ENCODE measurements at places on chromosomes 4 and X.

DNA sequence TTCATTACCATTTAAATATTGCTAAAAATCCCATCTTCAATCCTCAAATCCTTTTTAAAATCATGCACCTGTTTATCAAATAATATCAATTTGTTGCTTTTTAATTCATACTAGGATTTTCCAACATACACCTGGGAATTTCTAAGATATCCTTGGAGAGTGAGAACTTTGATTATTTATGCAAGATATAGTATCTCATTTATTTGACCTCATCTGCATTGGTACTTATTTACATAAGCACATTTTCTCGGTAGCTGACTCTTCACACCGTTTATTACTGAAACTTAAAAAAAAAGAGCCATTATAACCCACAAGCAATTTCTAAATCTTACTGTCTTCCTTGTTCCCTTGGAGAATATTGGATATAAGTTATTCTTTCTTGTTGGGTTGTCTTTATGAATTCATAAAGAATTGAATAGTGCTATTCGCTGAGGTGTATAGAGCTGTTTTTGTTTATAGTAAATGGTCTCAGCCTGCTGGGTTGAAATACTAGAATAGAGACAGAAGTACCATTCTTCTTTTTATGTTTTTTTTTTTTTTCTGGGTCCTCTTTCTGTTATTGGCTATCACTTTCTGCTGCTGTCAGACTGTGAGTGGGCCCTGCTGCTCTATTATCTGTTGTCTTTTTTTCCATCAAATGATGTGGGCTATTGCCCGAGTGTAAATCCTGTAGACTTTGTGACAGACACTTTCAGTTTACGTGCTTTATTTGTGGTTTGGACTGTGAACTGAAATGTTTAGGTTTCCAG is 2.9 kb downstream of the UGT8 start:
- DNase-seq, result no peak

GRCh38 chr4:12692815-12693214 is 791.3 kb downstream of the RAB28 start:
- no peak for DNase-seq

DNA sequence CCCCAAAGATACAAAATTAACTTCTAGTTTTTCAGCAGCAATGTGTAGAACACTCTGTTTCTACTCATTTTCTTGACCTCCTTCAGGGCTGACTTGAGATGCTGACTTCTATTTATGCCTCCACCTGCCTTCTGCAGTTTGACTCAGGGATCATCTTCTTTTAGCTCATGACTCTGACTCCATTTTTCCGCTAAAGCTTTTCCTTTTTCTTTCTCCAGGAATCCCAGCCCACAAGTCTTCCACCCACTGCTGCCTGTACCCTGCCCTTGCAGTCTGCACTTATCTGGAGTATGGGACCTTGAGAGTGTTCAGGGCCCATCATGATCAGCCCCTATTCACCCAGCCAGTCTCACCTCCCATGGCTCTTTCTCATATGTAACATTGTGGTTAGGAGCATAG is 14.9 kb upstream of the KLHL2 start:
- no peak for DNase-seq

DNA sequence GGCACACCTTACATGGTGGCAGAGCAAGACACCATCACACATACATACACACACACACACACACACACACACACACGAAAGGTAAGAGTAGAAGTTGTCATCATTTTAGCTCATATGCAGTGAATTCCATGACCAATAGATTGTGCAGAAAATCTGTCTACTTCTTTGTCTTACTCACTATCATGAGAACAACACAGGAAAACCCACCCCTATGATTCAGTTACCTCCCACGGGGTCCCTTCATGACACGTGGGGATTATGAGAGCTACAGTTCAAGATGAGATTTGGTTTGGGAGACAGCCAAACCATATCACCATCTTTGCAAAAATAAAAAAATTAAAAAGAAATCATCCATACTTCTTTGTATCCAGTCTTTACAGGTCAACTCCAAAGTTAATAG is 221.1 kb downstream of the BMPR1B start:
- no peak for DNase-seq

- DNase-seq, result no peak
These were observed 14.6 kb downstream of the SRPX start for GRCh38 chrX:38206036-38206435.

GRCh38 chr4:157014621-157015591 is 43.3 kb upstream of the PDGFC start:
- no peak for DNase-seq

GRCh38 chrX:119552508-119552907 is 12.7 kb downstream of the STEEP1 start:
- DNase-seq, result no peak

GRCh38 chr4:133799717-133800315 is 401.8 kb downstream of the PABPC4L start:
- no peak for DNase-seq

- no peak for DNase-seq
These were observed 337.0 kb downstream of the PDGFC start for GRCh38 chr4:156634612-156635011.

GRCh38 chr4:36255577-36255976 is 11.3 kb upstream of the ARAP2 start:
- peak; percentile 79 for DNase-seq

DNA sequence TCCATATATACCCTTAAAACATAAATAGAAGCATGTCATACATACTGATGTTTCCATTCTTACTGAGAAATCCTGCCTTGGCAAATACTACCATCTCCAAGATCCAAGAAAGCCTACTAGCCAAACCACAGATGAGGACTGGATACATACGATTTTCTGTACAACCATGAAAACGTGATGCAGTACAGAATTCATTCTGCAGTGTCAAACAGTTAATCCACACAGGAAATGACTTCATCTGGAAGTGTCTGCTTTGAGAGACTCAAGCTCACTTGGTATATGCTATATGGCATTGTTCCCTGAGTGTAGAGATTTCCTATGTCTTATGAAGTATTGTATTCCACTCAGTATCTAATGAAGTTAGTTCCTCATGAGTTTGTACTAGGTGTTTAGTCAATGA is 94.3 kb downstream of the CT47B1 start:
- DNase-seq, result no peak

DNA sequence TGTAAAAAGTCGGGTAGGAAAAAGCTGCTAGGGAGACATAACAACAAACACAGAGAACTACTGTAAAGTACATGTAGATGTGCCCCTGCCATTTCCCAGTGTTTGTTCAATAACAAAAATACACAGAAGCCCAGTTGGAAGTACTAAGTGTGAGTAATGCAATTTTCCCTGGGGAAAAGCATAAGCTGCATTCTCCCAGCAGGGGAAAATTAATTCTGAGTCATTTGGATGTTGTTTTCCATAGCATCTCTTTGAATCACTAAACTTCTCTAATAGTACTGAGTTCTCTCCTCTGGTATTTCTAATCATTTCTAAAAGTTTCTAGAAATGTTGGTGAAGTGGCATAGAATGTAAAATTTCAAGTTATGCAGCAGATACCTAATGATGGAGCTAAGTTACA is 1114.9 kb downstream of the C4orf33 start:
- DNase-seq, result no peak

DNA sequence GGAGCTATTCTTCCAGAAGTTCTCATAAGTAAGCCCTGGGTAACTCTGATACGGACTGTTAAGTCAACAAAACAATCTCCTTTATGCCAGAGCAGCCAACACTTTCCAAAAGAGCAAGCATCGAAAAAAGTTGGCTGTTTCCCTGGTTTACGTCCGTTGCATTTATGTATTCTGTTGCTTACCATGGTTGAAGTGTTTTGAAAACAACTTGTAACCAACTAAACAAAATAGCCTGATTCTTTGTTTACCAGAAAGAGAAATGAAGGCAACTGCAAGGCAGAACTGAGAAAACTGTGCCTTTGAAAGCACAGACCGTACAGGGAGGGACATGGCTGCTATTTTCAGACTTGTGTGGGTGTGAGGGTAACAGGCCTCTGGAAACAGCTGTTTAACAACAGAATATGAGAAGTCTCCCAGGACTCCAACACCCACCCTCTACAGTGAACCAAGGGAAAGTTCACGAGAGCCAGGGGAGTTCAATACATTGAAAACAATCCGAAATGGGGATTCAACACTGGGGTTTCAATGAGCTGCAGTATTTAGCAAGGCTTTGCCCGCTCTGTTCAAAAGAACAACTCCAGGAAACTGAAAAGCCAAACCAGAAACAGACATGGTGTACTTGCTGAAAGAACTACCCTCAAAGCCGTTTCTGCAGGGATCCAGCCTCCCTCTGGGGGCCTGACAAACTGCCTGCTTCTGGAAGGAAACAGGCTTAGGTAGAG is 95.8 kb upstream of the EGFL6 start:
- no peak for DNase-seq

GRCh38 chrX:13652287-13652793 is 601 bp upstream of the TCEANC start:
- DNase-seq, result no peak

DNA sequence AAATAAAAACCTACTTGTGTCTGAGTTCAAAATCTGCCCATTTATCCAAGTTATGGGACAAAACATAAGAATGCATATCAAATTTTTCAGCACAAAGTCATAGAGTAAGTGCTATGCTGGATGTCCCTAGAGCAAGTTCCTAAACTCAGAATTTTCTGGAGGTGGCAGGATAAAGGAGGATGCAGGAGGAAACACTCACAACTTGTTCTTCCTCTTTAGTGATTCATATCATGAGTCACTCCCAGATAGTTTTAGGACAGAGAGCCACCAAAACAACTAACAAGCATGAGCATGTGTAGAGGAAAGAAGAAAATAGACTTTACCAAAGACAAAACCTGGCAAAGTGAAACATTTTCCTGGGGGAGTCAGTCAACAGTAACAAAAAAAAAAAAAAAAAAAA is 302.7 kb downstream of the KCTD8 start:
- no peak for DNase-seq

GRCh38 chrX:70878902-70879301 is 29.6 kb downstream of the TEX11 start:
- no peak for DNase-seq

DNA sequence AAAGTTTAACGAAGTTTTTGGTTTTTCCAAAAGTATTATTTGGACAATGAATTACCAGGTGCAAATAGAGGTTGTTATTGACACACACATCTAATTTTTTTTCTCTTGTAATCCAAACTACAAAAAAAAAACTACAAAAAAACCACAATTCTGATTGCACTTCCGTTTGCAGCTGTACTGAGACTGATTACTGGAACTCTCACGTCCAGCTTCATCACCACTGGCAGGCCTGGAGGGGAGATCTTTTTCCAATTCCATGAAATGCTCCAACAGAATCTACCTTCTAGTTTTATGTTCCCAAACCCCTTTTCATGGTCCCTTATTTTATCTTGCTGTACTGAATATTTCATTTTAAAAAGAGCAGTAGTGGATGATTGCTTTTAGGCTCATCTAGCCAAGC is 1118.3 kb downstream of the C4orf33 start:
- no peak for DNase-seq

DNA sequence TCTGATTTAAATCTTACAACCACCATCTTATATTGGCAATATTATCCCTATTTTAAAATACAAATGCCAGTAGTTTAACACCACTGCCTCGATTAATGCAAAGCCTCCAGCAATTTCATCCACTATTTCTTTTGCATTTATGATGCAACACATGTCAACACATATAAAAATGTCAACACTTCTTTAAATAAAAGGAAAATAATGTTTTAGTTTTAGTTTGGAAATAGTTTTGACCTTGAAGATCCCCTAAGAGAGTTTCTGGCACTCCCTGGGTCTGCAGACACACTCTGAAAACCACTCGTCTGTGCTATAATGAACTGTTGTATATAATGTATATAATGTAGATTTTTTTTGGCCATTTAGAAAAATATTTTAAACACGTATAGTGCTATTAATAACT is 99.0 kb downstream of the CAMK2D start:
- DNase-seq, result no peak

DNA sequence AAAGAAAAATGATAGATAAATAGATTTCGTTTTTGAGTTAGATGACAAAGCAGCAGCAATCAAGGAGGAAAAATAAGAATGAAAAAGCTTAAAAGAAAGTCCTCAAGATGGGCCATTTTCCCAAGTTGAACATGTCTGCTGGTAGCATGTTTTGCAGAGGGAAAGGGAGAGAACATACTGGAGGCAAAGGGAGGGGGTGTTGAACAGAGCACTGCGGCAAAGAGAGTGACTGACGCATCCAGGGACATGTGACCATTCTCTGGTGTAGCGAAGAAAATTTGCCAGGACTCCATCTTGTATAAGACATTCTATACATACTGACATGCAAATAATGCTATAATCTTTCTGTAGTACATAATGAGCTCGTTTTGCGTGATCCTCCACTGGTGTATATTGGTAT is 1.2 kb downstream of the LINC00632 start:
- DNase-seq, result no peak

DNA sequence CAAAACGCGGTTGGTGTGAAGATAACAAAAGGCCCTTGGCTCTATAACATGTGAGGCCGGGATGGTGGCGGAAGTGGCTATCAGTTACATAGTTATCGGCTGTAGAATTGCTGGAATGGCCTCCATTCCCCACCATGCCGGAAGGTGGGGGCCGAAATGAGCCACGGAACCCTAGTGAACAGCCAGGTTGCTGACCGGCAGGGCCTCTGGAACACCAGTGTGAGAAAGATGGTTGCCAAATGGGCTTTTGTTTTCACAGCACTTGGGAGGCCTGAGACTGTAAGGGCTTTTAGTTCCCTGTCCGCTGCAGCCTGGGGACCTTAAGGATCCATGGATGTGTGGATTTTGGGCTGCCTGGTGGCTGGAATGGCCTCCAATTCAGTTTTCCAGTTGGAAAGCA is 23.3 kb upstream of the ARX start:
- DNase-seq, result no peak

GRCh38 chr4:53490161-53490956 is 100.9 kb downstream of the LNX1 start:
- no peak for DNase-seq

GRCh38 chrX:153744210-153745066 is 19.6 kb upstream of the PLXNB3 start:
- DNase-seq, result no peak

DNA sequence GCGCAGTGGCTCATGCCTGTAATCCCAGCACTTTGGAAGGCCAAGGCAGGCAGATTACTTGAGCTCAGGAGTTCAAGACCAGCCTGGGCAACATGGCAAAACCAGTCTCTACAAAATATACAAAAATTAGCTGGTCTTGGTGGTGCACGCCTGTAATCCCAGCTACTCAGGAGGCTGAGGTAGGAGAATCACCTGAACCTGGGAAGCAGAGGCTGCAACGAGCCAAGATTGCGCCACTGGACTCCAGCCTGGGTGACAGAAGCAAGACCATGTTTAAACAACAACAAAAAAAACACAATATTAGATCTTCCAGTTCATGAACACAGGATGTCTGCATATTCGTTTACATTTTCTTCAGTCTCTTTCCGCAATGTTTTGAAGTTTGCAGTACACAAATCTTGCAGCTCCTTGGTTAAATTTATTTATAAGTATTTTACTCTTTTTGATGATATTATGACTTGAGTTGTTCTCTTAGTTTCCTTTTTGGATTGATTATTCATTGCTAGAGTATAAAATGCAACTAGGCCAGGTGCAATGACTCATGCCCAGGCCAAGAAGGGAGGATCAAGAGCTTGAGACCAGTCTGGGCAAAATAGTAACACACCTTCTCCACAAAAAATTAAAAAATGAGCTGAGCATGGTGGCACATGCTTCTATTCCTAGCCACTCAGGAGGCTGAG is 30.4 kb upstream of the ABCG2 start:
- peak; percentile 45 for DNase-seq

All from activated CD4-positive, alpha-beta T cell treated with anti-CD3 and anti-CD28 coated beads, Interleukin-2, amount 50 U/mL, for 16 hours (primary cell).